ENCODE measurements at places on chromosomes 12 and 14. TPM values are rescaled to one million over a fixed set of nuclear protein-coding genes. Genes with fewer than 3 reads are reported as not detected.

COCH gene
- 0.38 TPM for total RNA-seq

FSCB gene
- not detected for total RNA-seq

LRRC23 gene
- total RNA-seq = 13.3 TPM

IL31 gene
- not detected for total RNA-seq

PTPN6 gene
- total RNA-seq = 154 TPM

PRPF40B gene
- total RNA-seq = 19.9 TPM

PRKD1 gene
- 17.2 TPM for total RNA-seq

FOS gene
- 204 TPM for total RNA-seq

CD163 gene
- total RNA-seq = 234 TPM

KCNC2 gene
- not detected for total RNA-seq

GSG1 gene
- not detected for total RNA-seq

LALBA gene
- total RNA-seq = not detected

RNFT2 gene
- total RNA-seq = 2.6 TPM

NPFF gene
- not detected for total RNA-seq

GDF3 gene
- total RNA-seq = 0.32 TPM

SOX5 gene
- 20.1 TPM for total RNA-seq

PSMD9 gene
- 43.4 TPM for total RNA-seq

TMEM63C gene
- total RNA-seq = 0.06 TPM

SIX6 gene
- total RNA-seq = not detected

DPF3 gene
- total RNA-seq = 0.90 TPM

MYBPC1 gene
- total RNA-seq = not detected

C12orf60 gene
- total RNA-seq = 0.17 TPM

PPP4R3A gene
- 86.2 TPM for total RNA-seq

HOXC5 gene
- total RNA-seq = not detected

SMIM41 gene
- total RNA-seq = 6.1 TPM

WSCD2 gene
- total RNA-seq = 1.7 TPM

SDSL gene
- 10.7 TPM for total RNA-seq

PRB2 gene
- total RNA-seq = not detected

LYZ gene
- 1,056 TPM for total RNA-seq

IRAK3 gene
- 44.6 TPM for total RNA-seq

AVPR1A gene
- 1.7 TPM for total RNA-seq

SLC25A47 gene
- total RNA-seq = not detected

CLEC4D gene
- total RNA-seq = 1.1 TPM

ERP29 gene
- total RNA-seq = 160 TPM

SRGAP1 gene
- 11.4 TPM for total RNA-seq

CLEC4C gene
- total RNA-seq = not detected

FAM234B gene
- total RNA-seq = 9.6 TPM

CAPS2 gene
- 9.0 TPM for total RNA-seq

GPRC5A gene
- 886 TPM for total RNA-seq

C12orf50 gene
- total RNA-seq = not detected

KRT71 gene
- not detected for total RNA-seq

SLC35E3 gene
- total RNA-seq = 12.2 TPM

HEATR5A gene
- total RNA-seq = 46.3 TPM

KLRC2 gene
- 2.8 TPM for total RNA-seq

RPGRIP1 gene
- total RNA-seq = 1.7 TPM

NANOG gene
- total RNA-seq = not detected

YAF2 gene
- 28.0 TPM for total RNA-seq

TPPP2 gene
- total RNA-seq = not detected

GNB3 gene
- 0.32 TPM for total RNA-seq

TPH2 gene
- total RNA-seq = not detected

TAS2R13 gene
- 1.3 TPM for total RNA-seq

CACNA1C gene
- 15.6 TPM for total RNA-seq

PSMA3 gene
- total RNA-seq = 146 TPM

PTGES3 gene
- total RNA-seq = 168 TPM

AKAP3 gene
- 1.9 TPM for total RNA-seq

COX8C gene
- not detected for total RNA-seq

CMA1 gene
- total RNA-seq = 1.4 TPM

All from upper lobe of right lung (tissue), 1 donor.